ENCODE measurements at places on chromosomes 16 and 17.

- no peak for DNase-seq
Measured at GRCh38 chr16:89119661-89120141, 26.0 kb downstream of the ACSF3 start.

DNA sequence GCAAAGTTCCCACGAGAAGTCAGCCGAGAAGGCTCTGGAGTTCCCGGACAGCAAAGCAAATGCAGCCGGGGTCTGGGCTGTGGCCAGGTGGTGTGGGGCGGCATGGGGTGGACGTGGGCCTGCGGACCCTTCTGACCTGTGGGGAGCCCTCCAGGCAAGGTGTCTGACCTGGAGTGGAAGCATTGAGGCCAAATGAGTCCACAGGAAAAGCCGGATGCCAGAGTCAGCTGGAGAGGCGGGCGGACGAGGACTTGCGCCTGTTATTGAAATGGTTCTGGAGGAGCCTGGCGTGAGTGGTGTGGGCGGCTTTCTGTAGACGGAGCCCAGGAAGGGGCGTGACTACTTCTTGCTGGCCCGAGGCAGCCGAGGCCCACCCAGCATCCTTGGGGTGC is 50.5 kb upstream of the ZNF750 start:
- no peak for DNase-seq

GRCh38 chr17:77943971-77944370 is 14.5 kb upstream of the TNRC6C start:
- DNase-seq, result no peak

DNA sequence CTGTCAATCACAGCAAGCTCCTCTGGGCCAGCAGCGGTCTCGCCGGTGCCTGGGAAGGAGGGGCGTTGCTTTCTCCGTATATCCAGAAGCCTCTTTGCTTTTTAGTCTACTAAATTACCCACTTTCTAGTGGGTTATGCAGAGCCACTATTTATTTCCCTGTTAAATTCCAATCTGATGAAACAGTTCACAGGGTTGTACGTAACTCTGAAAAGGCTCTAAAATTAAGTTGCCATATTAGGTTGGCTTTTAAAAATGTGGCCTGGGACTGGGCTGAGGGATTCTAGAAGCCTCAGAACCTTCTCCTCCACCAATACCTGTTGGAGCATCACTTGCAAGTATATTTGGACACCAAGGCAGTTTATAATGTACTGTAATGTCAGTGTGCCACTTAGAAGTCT is 27.2 kb downstream of the MARCHF10 start:
- DNase-seq, result no peak

DNA sequence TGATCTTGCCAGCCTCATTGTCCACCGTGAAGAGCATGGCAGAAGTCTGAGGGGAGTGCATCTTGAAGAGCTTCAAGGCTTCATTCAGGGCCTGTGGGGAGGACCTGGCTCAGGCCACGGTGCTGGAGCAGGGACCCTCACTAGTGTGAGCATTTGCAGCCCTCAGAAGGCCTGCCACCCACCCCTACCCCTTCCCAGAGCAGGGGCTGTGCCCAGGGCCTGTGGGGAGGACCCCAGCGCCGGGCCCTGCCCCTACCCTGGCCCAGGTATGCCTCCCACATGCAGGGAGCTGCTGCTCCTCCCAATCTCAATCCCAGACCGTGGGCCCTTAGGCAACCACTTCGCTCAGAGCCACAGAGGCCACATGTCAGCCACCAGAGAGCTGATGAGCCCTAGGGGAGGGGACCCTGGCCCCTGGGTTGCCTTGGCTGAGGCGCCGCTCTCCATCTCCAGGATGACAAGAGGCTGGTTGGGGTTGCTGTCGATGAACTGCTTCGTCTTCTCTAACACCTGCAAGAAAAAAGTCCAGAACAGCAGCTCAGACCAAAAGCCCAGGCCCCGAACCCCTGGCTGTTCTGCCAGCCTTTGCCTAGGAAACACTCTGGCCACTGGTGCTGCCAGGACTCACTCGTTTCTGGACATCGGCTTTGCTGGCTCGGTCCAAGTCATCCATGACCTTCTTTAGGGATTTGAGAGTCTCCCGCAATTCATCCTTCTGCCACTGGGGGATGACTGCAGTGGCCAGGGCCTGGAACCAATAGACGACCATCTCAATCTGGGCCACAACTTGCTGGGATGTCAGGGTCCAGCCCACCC is 1.8 kb upstream of the EXOSC6 start:
- DNase-seq, result no peak

GRCh38 chr16:19223235-19224170 is 55.5 kb downstream of the SYT17 start:
- no peak for DNase-seq

DNA sequence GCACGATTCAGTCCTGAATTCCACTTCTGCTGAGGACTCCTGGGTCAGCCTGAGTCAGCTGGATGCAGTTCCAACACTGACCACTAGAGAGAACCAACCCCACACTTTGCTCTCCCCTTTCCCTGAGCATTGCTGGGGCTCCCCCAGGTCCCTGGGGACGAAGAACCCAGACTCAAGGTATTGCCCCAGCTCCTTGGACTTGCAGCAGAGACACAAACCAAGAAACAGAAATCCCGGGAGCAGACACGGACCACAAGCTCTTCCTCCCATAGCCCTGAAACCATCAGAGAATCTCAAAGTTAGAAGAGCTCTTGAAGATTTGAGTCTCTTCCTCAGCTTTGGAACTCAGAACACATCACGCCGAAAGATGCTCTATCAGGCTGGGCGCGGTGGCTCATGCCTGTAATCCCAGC is 678 bp upstream of the GH1 start:
- DNase-seq, result peak; percentile 25

DNA sequence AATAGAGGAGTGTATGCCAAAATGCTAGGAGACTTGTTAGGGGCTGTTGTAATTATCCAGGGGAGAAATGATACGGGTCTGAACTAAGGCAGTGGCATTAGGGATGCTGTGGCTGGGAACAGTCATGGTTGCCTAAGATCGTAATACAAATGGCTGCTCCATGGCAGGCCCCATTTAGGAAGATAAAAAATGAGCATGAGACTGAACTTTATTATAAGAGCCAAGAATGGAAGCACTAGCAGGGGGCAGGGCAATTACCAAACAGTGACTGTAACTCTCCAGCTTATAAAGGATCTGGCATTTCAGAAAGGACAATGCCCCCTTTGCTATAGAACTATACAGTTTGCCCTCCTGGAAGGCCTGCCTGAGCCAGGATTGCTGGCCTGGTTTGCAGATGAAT is 503.3 kb upstream of the CDH5 start:
- DNase-seq, result no peak

DNA sequence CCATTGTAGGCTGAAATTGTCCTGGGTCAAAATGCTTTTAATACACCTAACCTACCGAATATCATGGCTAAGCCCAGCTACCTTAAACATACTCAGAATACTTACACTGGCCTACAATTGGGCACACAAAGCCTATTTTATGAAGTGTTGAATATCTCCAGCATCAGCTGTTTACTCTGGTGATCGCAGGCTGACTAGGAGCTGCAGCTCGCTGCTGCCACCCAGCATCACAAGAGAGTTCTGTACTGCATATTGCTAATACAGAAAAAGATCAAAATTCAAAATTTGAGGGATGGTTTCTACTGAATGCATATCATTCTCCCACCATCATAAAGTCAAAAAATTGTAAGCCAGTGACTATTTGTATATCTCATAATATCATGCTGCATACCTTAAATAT is 55.3 kb downstream of the ULK2 start:
- DNase-seq, result no peak

GRCh38 chr17:41984454-41984853 is 17.9 kb downstream of the CNP start:
- no peak for DNase-seq

DNA sequence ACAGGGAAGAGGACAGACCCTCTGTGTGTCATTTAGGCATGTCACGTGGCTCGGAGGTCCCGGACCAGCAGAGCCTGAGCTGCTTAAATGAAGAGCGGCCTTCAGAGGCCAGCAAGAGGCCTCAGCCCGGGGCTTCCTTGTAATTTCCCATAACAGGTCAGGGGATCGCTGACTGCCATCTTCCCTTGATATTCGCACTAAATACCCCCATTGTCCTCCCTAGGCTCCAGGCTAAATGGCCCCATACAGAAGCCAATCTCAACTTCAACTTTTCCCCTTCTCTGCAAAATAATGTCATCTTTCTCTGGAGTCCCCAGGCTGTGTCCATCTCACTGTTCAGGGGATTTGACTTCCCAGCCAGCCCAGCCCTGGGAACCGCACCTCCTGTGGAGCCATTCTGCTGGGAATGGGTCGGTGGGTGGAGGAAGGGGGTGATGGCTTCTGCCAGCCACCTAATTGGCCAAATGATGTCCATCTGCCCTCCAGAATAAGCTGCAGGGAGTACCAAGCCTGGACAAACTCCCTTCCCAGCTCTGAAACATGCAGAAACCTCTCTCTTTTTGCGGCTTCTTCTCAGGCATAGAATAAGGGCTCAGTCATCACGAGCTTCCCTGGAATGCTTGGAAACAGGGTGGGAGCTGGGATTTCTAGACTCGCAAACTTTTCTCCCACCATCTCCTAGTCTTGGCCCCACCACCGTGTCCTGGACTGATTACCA is 129.9 kb downstream of the SDK2 start:
- DNase-seq, result no peak

DNA sequence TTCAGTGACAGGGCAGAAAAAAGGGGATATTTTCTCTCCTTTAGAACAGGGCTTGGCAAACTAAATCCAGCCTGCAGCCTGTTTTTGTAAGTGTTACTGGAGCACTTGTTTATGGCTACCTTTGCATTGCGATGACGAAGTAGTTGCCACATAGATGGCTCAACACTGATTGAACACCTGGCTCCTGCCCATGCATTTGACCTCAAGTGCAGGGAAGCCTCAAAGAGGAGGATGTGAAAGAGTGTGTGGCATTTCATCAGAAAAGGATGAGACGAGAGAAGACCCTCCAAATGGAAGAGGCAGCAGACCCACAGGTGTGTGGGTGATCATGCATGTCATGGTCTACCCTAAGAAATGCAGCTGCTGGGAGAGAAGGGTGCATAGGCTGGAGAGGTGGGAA is 32.7 kb upstream of the IRX5 start:
- no peak for DNase-seq
